ENCODE measurements at places on chromosomes 5 and 9.

DNA sequence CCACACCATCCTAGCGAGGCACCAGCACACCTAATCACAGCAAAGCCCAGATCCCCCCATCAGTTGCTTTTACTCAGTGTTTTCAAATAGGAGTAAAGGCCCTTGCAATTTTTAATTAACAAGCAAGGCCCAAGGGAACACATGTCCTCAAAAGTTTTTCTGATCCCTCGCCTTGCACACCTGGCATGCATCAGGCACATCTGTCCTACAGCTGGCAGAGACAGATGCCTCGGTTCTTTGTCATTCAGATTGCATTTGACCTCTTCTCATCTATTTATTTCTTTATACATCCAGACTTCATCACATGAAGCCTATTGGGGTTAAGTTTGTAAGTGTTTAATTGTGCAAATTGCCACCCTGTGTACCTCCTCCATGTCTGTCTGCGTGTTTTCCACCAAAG is 241.4 kb downstream of the MARCHF11 start:
- no peak for DNase-seq

DNA sequence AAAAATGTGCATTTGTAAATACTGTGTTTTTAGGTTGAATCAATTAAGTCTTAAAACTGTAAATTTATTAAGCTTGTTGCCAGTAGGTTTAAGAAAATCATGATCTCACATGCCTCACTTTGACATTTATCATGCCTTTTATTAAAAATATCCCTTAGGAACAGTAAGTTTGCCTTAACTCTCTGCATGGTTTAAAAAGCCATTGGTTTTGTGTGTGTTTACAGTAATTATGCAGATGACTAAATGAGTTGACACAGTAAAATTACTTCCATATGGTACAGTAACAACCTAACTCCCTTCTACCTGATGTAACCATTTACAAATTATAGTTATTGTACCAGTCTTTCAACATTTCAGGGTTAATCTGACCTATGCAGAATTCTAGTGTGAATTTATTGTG is 6.5 kb downstream of the RPS6 start:
- no peak for DNase-seq

DNA sequence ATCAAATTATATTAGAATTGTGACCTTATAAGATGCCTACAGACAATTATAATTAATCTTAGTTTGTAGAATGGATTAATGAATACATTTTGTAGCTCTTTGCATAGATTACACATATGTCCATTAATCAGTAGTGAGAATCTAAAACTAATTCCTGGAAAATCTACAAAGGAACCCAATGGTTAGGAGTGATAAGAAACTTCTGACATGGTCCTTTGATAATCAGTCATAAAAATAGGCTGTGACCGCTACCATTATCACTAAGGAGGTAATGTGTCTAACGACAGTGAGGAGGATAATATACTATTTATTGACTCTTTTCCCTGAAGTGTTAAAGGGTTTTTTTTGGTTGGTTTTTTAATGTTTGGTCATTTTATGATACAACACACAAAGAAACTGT is 46.6 kb downstream of the BNC2 start:
- no peak for DNase-seq

GRCh38 chr5:106392766-106393165 is 1278.0 kb downstream of the EFNA5 start:
- DNase-seq, result no peak
